Activated T-helper 1 cell treated with anti-CD3 and anti-CD28 coated beads, Interleukin-2, amount 50 U/mL, for 16 hours (primary cell): ENCODE measurements at places on chromosomes 11 and 22.

- no peak for DNase-seq
Measured at GRCh38 chr11:61817471-61818202, 834 bp upstream of the FADS1 start.

DNA sequence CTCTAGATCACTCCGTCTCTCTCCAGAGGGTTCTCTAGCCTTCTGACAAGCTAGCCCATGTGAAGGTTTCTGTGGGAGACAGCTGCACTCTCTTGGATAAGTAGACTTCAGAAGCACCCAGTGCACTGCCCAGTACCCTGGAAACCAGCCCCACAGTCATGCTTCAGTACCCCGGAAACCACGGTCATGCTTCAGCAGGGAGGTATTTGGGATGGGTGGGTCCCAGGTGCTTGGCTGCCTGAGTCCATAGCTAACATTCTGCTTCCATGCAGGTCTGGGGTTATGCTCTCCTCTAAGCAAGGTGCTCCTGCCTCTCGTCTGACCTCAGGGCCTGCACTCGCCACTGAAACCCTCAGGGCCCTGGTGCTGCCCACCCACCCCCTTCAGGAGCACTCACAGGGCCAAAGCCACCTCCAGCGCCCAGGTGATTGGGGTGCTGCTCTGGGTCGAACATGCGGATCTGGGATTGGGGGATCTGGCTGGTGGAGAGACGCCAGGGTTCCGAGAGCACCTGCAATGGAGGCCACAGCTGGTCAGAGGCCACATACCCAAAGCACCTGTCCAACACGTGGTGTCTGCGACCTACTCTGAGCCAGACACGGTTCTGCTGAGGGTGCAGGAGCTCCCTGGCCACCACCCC, 7.3 kb upstream of the SYCE3 start:
- no peak for DNase-seq

GRCh38 chr11:35035894-35036408, 103.0 kb upstream of the CD44 start:
- DNase-seq = no peak

- no peak for DNase-seq
Measured at GRCh38 chr11:70712471-70712870, 314.1 kb downstream of the CTTN start.

DNA sequence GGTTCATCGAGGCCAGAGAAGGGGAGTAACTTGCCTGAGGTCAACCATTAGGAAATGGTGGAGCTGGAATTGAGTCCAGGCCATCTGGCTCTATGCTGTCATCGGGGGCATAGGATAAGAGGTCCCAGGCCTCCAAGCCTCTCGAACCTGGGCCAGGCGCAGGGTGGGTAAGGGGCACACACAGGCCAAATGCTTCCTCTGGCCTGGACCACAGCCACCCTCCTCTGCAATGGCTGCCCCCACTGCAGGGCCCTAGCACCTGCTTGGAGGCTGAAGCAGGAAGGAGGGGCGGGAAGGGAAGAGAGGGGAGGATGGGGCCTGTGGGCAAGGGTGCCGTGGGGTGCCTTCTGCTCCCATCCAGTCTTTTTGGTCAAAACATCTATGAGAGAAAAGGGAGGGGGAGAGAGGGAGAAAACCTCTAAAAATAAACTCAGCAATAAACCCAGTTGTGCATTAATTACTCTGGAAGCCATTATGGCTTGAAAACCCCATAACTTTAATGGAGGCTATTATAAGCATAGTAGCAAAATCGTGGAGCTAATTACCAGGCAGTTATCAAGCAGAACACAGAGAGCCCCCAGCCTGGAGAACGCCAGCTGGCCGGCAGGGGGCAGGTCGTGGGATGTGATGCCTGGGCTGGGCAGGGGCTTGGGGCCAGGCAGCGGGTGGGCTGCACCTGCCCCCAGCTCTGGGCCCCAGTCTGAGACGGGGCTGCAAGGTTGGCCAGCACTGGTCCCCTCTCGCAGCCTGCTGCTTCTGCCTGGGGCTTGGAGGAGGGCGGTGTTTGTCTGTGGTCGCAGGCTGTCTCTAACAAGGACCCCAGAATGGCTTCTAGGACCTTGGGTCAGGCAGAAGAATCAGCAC, 21.1 kb downstream of the B3GAT1 start:
- no peak for DNase-seq

- no peak for DNase-seq
Measured at GRCh38 chr11:116927163-116927974, 89.9 kb upstream of the APOA1 start.

GRCh38 chr22:40637183-40638150, 948 bp upstream of the MRTFA start:
- peak; percentile 30 for DNase-seq

GRCh38 chr11:94602430-94603372, 35.5 kb downstream of the PIWIL4 start:
- DNase-seq = peak; percentile 0

- DNase-seq = no peak
Measured at GRCh38 chr11:287821-288477, 977 bp upstream of the PGGHG start.

DNA sequence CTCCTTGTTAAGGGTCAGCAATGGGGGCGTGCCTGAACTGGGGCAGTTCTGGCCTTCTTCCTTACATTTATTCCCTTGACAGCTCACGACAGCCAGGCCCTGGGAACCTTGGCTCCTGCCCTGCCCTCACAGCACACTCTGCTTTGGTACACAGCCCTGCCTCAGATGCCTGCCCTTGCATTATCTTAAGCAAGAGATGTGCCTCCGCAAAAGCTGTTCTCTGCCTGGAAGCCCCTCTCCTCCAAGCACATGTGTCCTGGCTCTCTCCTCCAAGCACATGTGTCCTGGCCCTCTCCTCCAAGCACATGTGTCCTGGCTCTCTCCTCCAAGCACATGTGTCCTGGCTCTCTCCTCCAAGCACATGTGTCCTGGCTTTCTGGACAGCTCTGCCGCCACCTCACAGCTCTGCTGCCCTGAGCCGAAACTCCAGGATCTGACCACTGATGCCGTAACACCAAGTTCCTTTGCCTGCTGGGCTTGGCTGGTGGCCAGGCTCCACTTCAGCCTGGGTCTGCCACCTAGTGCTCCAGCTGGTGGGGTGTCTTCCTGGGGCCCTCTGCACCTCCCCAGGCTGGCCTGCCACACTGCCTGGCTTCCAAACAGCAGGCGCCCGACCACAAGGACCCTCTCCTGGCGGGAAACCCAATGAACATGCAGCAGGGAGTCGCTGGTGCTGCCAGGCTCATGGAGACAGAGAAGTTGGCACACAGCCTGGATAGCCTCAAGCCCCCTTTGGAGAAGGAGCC, 53.0 kb downstream of the SCUBE1 start:
- DNase-seq = no peak

DNA sequence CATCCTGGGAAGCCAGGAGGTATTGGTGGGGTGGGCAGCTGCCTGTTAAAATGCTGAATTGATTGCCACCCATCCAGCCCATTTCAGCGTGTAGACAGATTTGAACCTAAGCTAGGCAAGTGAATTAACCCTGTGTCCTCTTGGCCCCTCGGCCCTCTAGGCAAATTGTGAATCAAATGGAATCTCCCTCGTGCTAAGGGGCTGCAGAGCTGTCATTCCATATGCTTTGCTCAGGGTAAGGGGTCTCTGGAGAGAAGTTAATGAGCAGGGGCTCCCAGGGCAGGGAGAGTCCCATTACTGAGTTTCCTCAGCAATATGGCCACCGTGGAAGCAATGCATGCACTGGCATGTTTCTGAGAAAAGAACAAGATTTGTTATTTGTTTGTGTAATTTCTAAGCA, 117.7 kb upstream of the RCN1 start:
- DNase-seq = no peak

DNA sequence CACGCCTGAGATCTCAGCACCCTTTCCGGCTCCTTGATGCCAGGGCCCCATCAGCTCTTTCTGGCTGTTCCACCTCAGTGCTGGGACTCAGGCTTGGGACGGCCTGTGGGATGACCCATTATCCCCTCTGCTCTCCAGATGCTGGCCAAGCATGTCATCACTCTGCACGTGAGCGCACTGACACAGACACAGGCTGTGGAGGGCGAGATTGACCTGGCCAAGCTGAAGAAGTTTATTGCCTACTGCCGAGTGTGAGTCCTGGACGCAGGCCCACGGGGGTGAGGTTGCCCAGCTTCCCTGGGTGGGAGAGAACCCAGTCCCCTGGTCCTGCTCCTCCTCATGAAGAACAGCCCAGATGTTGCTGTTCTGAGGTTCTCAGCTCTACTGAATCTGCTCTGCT, 17.7 kb downstream of the MCM5 start:
- no peak for DNase-seq

DNA sequence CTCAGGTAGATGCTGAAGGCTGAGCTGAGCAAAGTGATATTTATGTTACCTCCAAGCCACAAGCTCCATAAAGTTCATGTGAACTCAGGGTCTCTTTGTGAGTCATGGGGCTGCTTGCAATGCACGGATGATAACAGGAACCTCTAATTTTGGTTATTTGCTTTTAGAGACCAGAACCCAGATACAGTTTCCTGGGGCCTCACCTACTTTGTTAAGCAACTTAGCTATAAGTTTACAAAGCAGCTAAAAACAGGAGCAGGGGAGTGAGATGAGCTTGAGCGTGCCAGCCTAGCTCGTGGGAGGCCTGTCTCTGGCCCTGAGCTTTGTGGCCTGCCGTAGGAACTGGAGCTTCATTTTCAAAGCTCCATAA, 29.2 kb downstream of the SREBF2 start:
- no peak for DNase-seq

- no peak for DNase-seq
Measured at GRCh38 chr11:125279676-125280418, 115.3 kb downstream of the PKNOX2 start.

DNA sequence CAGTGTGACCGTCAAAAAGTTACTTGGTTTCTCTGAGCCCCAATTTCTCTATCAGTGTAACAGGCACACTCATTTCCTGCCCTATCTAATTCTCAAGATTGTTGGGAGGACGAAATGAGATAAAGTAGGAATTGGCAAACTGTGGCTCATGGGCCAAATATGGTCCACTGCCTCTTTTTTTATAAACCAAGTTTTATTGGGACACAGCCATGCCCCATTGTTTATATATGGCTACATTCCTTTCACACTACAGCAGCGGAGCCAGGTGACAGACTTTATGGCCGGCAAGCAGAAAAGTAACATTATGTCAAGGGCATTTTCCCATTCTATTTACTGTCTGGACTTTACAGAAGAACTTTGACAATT, 116.7 kb upstream of the TIMP3 start:
- no peak for DNase-seq

DNA sequence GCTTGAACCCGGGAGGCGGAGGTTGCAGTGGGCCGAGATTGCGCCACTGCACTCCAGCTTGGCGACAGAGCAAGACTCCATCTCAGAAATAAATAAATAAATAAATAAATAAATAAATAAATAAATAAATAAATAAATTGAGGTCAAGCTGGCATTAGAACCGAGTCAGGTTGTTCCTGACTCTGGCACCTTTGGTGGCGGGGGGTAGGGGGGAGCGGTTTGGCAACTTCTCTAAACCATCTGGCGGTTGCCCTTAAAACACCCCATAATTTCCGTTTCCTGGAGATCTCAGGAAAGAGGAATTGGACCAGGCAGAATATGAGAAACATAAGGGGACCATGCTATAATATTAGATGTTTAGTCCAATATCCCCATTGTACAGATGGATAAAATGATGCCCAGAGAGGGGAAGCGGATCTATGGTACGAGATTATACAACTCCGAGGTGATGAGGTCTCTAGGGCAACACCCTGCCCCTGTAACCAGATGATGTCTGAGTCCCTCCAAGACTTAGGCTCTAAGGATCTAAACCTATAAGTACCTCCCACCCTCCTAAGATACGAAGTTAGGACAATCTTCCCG, 785 bp downstream of the CLPB start:
- DNase-seq = no peak

GRCh38 chr22:23533328-23533762, 46.7 kb downstream of the IGLL1 start:
- DNase-seq = no peak

- no peak for DNase-seq
Measured at GRCh38 chr11:117733316-117733715, 63.7 kb downstream of the DSCAML1 start.

- no peak for DNase-seq
Measured at GRCh38 chr11:117900121-117900648, 23.7 kb upstream of the FXYD6 start.

- DNase-seq = no peak
Measured at GRCh38 chr22:43330178-43331068, 12.7 kb downstream of the SCUBE1 start.

- no peak for DNase-seq
Measured at GRCh38 chr11:31030138-31030792, 339.3 kb downstream of the DCDC1 start.

- DNase-seq = no peak
Measured at GRCh38 chr11:115912484-115912945, 408.3 kb upstream of the CADM1 start.

DNA sequence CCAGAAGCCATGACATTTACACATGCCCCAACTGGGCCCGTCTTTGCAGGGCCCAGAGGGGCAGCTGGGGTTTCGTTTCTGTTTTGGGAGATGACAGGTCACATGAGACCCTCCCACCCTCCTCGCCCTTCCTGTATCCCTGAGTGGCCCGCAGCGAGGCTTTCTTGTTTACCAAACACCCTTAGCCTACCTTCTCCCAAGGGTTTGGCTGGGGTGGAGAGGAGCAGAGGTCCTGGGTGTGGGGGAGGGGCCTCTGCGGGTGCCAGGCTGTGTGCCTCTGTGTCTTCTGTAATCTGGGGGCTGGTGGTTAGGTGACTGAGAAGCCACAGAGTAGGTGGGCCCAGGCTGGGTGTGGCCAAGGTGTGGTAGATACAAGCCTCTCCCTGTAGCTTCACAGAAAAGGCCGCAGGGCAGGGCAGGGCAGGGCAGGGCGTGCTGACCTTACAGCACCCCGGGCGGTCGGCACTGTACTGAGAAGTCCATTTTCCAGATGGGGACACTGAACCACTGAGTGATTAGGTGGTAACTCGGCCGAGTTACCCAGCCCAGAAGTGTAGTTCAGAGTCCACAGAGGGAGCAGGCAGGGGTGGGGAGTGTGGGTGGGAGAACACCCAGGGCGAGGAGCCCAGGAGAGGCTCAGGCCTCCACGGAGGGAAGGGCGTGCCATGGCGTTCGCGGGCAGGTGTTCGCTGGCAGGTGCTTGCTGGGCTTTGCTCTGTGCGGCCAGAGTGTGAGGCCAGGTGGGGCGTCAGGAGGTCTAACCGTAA, 8.7 kb downstream of the PRR5 start:
- no peak for DNase-seq

DNA sequence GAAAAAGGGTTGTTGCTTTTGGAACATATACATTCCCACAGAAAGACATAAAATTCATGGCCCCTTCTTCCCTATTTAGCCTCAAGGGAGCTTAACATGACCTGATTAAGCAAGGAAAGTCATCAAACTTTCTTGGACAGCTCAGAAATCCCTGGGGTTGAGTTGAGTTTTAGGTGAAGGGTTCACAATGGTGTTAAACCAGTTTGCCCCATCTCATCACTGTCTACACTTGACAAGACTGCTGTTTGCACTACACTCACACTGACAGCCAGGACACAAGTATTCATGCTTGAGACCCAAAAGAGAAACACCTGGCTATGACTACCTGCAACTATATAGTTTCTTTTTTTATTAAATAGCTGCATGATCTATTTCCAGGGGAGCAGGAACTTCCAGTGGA, 209.8 kb upstream of the TMEM45B start:
- no peak for DNase-seq

GRCh38 chr11:128725630-128726319, 31.9 kb downstream of the FLI1 start:
- peak; percentile 20 for DNase-seq

GRCh38 chr11:44498089-44498871, 67.2 kb upstream of the CD82 start:
- no peak for DNase-seq

- no peak for DNase-seq
Measured at GRCh38 chr11:17208257-17208999, 642 bp upstream of the PIK3C2A start.

GRCh38 chr11:24885580-24886173, 388.8 kb downstream of the LUZP2 start:
- no peak for DNase-seq

- no peak for DNase-seq
Measured at GRCh38 chr11:119659971-119660723, 68.9 kb downstream of the NECTIN1 start.
